Fibroblast of skin of right biceps (primary cell): ENCODE measurements at places on chromosomes 4 and X.
A peak's percentile ranks its signal among the peaks of the same experiment; 100 is the strongest.

DNA sequence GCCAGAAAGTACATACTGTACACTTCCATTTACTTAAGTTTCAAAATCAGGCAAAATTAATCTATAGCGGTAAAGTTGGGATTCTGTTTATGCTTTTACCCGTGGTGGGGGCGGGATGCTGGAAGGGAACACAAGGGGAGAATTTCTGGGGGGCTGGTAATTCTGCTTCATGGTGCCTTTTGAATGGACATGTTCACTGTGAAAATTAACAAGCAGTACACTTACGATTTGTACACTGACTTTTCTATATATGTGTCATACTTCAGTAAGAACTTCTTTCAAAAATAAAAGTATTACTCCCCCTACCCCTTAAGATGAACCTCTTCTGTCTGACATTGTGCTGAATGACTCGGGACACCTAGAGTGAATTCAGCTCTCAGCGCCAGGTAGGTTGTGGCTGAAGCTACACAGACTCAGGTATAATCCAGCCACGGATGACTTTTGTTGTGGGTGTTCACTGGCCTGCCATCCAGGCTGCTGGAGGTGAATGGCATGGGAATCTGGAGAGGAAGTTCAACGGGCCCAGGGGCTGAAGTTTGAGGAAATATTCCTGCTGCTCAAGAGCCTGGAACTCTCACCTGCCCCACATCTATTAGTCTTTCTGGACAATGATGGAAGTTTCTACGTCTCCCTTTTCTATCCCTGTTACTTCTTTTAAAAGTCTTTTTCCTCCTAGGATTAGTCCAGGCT lies 7.3 kb upstream of the TCEANC start:
- DNase-seq = no peak

DNA sequence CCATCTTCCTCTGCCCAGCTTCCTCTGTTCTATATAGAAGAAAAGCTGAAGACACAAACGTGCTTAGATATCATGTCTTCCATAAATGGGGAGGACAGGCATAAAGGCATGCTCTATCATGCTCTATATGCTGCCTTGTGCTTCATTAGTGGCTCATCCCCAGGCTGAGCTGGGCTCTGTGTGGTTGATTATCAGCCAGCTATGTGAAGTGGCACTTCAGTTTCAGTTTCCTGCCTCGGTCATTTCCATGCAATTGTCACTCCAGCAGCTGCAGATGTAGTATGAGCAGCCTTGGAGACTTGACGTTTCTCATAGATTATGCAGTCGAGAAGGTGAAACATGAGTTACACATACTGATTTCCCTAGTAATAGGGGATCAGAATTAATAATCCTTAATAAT lies 106.2 kb downstream of the SYTL5 start:
- DNase-seq = no peak

DNA sequence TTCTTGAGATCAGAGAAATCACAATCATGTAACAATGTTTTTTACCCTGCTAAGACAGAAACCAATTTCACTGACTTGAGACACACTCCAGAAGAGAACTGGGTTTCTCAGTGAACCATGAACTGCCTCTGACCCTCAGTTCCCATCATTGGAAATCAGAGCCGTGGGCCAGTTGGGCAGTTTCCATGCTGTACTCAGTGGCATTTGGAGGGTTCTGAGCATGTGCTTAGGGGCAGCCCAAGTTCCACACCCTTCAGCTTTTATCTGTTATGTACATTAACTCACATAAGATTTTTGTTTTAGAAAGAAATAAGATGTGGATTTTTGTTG lies 77.9 kb downstream of the BTC start:
- no peak for DNase-seq

GRCh38 chrX:57977992-57978391 lies 67.7 kb upstream of the ZXDA start:
- no peak for DNase-seq

DNA sequence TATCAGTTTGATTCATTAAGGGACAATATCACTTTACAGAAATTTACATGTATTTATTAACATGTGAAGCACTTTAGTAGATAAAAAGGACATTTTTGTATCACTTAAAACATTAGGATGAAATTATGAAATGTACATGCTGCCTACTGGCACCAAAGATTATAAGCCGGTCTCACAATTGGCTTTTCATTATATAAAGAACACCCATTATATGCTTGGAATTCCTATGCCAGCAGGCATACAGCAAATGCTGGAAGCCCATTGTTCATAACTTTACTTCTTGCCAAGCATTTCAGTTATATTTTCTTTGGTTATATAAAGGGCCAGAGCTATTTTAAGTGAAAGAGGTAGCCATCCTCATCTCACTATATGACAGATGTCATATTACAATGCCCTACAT lies 145.9 kb downstream of the DMD start:
- no peak for DNase-seq

GRCh38 chrX:15373976-15374375 lies 10.2 kb downstream of the VEGFD start:
- DNase-seq = no peak

DNA sequence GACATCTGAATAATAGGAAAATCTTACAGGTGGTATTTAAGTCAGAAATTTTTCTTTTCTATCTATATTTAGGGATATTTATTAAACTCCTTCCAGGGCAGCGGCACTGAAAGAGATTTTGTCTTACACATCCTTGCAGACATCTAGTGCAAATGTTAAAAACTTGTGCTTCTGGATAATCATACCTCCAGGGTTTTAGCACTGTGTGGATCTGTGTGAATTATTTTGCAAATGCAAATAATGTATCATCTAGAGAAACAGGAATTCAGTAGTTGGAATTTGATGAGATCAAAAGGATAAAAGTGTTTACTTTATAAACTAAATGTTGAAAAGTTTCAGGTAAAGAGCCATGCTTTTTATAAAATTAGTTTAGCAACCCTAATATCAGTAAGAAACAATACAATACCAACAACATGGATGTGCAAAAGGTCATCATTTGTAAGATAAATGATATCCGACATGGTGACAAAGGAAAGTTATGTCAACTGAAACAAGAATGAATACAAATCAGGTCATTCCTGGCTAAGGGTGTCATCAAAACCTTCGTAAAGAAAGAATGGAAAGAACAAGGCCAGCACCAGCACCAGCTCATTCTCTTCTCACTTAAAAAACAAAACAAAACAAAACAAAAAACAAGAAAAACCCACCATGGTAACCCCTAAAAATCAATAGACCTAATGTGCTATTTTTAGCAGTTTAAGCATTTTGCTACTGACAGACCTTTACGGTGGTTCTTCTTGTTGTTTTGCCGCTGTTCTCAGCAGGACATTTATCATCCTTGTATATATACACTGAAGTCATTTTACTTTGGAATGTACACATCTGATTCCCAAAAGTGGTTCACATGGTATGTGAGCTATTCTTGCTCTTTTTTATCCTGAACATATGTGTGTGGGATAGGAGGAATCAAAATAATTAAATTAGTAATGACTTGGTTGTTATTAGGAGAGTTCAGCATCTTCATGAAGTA lies 219.7 kb upstream of the NDST3 start:
- DNase-seq = peak; percentile 55

GRCh38 chrX:106510713-106511403 lies 100.9 kb upstream of the RADX start:
- no peak for DNase-seq
